ENCODE measurements at places on chromosomes 5 and 9.

DNA sequence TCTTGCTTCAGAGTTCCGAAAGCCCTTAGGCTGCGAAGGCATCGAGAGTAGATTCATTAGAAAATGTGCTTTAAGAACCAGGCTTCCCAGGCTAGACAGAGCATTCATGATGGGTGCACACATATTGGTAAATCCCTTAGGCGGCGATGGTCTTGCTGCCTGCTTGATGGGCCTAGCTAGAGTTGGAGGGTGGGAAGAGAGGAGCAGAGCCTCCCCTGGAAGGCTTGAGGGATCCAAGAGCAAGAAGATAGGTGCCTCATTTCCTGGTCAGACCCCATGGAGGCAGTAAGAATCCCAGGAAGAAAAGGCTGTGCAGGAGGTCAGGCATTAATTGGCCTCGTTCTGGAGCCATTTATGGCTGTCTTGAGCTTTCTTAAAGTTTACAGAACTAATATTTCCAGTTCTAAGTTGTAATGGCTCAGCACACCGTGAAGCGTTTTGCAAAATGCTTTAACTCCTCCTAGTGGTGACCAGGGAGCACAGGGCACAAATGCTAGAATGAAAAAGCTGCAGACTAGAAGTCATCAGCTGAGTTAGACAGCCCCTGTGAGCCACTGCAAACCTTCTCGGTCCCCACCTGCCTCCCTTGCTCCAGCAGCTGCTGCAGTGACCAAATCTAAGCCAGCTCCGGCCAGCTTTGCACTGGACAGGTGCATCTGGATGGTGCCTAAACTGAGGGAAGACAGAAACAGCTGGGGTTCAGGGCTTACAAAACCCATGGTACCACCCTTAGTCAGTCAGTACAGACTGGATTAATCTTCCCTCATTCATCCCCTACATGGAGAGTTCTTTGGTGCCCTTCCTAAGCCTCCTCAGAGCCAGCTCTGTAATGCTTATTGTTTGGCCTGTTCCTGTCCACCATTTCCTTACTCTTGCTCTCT, 14.7 kb downstream of the SLC45A2 start:
- no peak for DNase-seq

GRCh38 chr5:122924203-122924602, 78.8 kb downstream of the SNX24 start:
- DNase-seq = no peak

DNA sequence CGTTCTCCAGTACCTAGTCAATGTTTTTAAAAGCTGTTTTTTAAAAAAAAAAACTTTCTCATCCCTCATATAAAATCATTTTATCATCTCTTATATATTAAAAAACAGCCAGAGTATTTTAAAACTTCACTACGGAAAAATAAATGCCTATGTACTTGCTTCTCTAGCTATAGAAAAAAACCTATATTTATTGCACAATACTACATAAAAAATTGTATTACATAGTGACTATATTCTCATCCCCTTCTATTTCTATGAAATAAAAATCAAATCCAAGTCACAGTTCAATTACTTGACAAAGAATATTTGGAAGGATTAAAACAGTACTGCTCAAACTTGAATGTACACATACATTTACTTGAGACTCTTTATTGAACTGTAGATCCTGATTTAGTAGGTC, 56.7 kb downstream of the RICTOR start:
- no peak for DNase-seq

GRCh38 chr9:110588296-110588695, 8.8 kb upstream of the SVEP1 start:
- no peak for DNase-seq

GRCh38 chr5:61591859-61592258, 259.8 kb downstream of the ZSWIM6 start:
- no peak for DNase-seq

GRCh38 chr5:18311266-18311665, 677.0 kb downstream of the TAF11L14 start:
- no peak for DNase-seq

DNA sequence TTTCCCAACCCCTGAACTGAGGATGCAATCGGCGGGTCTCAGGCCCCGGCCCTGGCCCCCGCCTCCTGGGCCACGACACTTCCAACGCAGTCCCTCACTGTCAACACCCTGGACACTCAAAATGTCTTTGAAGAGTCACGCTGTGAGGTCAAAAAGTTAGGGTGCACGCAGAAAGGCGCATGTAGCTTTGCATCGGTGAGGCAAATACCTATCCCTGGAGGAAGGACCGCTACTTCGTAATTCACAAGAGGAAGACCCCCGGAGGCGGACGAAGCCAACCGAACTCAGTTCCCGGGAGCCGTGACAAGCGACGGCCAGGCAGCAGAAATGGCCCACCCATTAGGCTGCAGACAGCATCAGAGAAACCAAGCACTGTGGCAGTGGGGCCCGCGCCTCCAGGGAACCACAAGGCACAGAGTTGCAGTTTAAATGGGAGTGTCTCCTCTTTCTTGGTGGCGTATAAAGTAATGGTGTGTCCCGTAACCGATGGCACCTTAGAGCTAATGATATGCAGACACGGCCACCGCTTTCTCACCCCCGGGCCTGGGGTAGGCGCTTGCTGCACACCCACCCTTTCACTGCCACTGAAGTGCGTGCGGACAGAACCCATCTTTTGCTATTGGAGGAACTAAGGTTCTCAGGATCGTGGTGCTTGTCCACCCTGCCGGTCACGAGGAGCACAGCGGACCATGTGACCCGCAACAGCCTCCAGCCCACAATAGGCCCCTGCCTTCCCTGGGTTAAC, 9.0 kb downstream of the ADAMTS2 start:
- no peak for DNase-seq

DNA sequence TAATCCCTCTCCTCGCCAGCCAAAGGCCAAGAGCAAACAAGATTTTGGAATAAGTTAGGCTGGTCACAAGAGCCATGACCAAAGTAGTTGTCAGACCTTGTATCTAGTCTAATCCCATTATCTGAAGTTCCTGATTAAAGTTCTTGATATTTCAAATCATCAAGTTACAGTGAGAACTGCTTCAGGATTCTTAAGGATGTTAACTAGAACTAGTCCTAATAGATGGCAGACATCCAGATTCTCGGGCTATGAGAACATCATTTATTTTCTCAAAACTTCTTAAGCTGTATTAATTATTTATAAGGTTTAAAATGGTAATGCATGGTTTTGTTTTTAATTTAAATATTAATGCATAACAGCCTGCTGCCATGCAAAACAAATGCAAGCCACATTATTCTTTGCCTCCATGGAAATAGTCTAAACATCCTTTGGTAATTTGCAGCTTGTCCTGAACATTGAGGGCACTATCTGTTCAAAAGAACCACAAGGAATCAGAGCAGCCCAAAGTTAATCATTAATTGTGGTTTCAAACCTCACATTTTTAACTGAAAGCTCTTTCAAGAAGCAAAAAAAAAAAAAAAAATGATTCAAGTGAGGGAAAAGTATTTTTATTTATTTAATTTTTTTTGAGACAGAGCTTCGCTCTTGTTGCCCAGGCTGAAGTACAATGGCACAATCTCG, 95.1 kb downstream of the TTC39B start:
- no peak for DNase-seq

DNA sequence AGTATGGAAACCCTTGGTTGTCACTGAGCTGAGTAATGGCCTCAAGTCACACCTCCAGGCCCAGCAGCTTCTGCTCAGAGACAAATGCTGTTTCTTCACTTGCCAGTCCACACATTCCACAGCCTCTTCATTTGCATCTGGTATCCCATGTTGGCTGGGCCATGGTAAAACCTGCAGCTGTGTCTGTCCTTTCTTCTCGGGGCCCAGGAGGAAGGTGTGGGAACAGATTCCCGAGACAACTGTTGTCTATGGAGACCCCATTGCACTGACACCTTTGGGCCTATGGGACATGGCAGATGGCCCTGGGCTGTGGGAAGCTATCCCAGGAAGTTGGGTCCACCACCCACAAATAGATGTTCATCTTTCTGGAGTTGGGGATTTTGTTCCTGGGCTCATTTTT, 85.1 kb downstream of the MACROH2A1 start:
- DNase-seq = no peak

- no peak for DNase-seq
These were observed 29.6 kb upstream of the MED27 start for GRCh38 chr9:132109291-132109690.

- DNase-seq = no peak
These were observed 87.0 kb downstream of the LNPEP start for GRCh38 chr5:97022898-97023297.

- DNase-seq = peak; percentile 60
These were observed 73.0 kb downstream of the PTPDC1 start for GRCh38 chr9:94157050-94157801.

DNA sequence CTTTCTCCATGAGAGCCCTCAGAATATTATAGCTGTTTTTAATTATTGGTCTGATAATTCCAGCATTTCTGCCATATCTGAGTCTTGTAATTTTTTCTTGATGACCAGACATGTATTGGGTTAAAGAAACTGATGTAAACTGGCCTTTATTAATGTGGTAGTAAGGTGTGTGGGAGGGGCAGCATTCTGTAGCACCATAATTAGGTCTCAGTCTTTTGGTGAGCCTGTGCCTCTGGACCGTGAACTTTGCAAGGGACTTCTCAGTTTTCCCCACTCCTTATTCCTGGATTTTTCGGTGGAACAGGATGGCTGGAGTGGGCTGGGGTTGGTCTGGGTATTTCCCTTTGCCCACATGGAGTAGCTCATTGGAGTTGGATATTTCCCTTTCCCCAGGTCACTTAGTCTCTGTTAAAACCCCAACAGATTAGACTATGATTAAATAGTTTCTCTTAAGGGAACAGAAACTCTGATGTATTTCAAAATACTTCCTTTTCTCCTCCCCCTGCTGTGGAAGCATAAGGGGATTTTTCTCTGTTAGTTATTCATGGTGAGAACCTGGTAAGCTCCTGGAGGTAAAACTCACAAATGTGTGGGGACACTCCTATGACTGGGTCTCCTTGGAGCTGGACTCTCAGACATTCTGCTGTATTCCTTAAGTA, 52.4 kb downstream of the FSD1L start:
- DNase-seq = no peak

DNA sequence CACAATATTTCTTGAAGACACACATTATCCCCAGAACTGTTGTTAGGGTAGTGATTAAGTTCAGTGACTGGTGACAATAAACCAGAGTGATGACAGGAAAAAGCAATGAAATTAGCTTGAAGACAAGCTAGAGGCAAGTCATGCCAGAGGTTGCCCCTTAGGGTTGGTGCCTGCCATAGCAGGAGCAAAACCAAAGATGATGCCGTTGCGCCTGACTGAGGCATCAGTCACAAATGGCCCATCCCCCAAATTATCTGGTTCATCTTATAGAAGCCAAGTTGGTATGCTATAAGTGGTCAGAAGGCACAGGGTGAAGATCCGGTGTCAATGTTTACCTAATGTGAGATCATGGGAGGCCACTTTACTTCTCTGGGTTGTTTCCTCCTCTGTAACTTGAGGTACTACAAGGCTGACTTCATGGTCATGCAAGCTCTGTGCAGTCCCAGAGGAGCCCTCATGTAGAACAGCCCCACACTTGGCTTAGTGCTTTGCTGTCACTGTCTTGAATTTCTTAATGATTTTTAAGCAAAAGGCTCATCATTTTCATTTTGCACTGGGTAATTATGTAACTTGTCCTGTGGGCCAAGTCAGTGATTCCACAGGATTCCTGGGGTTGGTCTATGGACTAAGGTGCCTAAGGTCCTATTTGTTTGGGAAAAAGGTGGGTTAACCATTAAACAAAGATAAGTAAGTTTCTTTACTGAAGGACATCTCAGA, 211.3 kb downstream of the MAN2A1 start:
- no peak for DNase-seq

- no peak for DNase-seq
These were observed 93.8 kb downstream of the VPS13A start for GRCh38 chr9:77271023-77271690.

GRCh38 chr5:126499853-126500342, 76.7 kb downstream of the GRAMD2B start:
- no peak for DNase-seq

DNA sequence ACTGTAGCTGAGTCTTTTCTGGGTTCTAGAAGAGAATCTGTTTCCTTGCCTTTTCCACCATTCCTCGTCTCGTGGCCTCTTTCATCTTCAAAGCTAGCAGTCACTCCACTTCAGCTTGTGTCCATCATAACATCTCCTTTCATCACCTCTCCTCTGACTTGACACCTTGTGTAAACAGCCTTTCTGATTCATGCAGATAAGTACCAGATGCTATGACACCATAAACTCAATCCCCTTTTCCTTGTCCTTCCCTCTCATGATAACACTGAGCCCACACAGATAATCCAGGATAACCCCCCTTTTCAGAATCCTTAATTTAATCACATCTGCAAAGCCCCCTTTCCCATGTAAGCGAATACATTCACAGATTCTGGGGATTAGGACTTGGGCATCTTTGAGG, 95.5 kb downstream of the SNX24 start:
- DNase-seq = no peak

DNA sequence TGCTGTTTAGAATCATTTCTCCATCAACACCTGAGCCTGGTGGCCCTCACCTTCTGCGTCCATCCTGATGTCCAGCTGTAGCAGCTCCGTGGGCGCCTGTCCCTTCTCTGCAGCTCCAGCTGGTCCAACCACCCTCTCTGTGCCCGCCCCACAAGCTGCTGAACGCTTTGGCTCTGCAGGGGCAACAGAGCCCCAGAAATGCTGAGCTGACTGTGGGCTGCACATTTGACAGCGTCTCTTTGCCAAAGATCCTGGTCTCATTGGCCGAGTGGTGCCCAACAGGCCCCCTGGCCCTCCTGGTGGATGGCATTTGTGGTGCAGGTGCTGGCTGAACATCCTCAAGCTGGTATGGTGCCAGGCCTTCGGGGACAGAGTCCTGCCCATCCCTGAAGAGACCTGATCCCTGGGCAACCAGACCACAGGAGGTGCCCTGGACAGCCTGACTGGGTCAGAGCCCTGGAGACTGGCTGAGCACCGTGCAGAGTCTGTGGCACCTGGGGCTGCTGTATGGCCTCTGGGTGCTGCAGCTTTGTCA, 25.3 kb upstream of the CEP72 start:
- DNase-seq = no peak

DNA sequence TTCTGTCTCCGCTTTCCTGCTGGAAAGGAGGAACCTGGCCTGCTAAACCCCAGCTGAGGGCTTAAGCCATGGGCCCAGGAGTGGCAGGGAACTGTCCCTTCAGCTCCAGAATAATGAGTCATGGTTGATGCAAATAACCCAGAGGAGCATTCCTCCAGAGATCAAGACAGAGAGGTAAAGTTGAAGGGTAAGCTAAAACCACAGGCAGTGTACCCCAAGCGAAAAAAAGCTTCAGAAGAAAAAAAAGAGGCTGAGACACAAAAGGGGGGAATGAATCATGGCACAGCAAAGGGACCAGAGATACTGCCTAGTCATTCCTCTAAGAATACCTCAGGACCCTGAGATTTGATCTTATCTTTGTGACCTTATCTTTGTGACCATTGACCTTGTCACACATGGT, 199.5 kb upstream of the TAS2R1 start:
- DNase-seq = no peak

All from brain pericyte (primary cell).